Activated naive CD8-positive, alpha-beta T cell treated with anti-CD3 and anti-CD28 coated beads for 36 hours (primary cell): ENCODE measurements at places on chromosomes 11 and 22.

- no peak for DNase-seq
Observed at GRCh38 chr11:47646019-47646418, 3.7 kb upstream of the MTCH2 start.

GRCh38 chr11:29119707-29120618, 896.9 kb downstream of the KCNA4 start:
- no peak for DNase-seq

GRCh38 chr11:15851051-15851498, 505.3 kb downstream of the SOX6 start:
- no peak for DNase-seq

- DNase-seq = no peak
Observed at GRCh38 chr11:70210051-70210501, 7.0 kb downstream of the FADD start.

DNA sequence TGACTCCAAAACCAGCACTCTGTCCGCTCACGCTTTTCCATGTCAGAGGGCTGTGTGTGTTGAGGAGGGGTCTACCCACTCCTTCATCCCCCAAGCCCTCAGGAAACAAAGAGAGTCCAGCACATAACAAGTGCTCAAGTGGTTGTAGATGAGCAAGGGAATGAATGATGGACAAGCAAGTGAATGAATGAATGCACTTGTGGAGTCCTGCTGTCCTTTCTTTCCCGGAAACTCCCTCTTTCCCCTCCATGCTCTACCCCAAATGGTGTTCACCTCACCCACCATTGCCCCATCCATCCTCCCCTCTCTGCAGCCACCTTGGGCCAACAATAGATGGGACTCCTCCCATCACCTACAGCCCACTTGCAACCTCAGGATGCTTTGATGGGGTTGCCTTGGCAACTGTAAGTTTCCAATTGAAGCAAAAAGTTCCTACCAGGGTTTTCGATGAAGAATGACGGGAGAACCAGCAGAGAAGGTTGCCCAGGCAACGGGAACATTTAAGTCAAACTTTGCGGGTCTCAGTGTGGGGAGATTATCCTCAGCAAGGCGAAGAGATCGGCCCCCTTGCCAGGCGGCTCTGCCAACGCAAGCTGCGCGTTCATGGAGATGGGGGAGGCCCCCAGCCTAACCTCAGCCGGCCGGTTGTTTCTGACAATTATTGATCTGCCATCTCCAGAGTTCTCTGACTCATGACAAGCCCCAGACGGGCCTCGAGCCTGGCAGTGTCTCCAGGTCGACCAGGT, 51.1 kb downstream of the MCM5 start:
- DNase-seq = no peak

DNA sequence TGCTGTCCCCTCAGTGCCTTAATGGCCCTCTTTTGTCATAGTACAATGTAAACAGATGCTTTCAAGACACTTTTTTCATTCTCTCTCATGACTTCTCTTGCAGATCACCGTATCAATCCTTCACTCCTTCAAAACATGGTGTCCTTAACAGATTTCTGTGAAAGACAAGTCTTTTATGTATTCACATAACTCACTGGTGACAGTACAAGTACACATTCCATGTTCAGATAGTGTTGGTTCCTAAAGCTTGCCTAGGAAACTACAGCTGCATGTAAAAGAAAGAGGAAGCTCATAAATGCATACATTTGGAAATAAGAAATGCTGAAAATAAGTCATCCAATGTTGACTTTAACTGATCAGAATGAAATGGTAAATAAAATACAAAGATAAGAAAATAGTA, 5.0 kb upstream of the OR52E6 start:
- no peak for DNase-seq

GRCh38 chr22:19750507-19751490, 9.8 kb upstream of the TBX1 start:
- DNase-seq = no peak

GRCh38 chr11:84788220-84788619, 838.9 kb downstream of the DLG2 start:
- DNase-seq = no peak

GRCh38 chr11:9851366-9851765, 187.5 kb downstream of the SWAP70 start:
- no peak for DNase-seq

GRCh38 chr11:35373284-35373933, 45.9 kb downstream of the SLC1A2 start:
- no peak for DNase-seq

DNA sequence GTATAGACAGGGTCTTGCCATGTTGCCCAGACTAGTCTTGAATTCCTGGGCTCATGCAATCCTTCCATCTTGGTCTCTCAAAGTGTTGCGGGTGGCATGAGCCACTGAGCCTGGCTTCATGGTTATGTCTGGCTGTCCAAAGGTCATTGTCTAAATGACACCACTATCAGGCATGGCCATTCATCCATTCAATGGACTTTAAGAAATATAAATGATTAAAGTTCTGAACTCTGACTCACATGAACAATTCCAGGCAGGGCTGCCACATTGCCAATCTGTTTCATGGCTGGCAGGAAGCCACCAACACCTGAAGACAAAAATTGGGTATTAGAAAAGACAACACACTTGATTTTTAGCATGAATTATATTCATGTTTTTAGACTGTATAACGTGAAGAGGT, 4.1 kb downstream of the RTCB start:
- DNase-seq = no peak

DNA sequence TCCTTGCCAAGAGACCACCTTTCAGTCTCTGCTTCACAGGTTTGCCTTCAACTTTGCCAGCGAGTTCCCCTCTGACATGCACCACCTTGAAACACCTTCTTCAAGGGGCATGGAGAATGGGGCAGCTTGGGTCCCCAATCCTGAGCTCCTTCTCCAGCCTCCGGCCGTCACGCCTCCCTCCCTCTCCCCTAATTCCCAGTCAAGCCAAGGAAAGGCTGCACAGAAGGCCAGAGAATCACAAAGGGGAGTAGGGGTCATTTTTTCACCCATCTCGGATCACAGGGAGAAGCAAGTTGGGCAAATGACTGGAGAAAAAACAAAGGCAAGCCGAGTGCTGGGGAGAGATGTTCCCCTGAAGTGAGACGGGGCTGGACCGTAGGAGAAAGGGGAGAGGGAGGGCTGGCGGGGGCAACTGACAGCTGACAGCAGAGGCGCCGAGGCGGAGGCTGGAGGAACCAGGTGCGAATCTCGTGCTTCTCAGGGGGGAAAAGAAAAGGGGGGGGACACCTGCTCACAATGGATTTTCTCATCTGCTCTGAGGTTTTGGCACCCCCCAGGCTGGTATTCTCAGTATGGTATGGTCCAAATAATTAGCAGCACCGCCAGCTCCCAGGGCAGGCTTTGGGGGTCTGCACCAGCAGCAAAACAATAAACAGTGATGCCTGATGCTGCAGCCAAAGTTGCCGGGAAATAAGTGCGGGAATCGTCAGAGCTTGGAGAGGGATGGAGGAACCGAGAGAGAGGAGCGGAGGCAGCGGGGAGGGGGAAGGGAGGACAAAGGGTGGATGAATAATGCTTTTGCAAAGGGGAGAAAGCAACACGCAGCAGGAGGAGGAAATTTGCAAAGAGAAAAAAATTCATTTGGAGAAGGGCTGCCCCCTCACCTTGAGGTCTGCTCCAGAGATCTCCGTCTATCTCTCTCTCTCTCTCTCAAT, 644 bp downstream of the YPEL4 start:
- DNase-seq = no peak

DNA sequence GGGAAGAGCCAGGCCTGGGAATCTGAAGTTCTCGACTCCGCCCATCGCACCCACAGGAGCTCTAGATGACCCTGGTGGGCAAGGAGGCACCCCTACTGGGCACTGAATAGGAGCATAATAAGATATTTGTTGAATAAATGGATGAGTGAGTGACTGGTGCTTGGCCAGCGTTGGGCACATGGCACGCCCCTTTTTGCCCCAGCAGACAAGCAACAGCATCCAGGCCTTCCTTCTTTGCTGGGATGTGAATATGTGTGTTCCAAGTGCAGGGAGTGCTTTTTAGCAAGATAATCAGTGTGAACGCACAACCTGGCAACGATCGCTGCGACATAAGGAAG, 443 bp upstream of the CELF1 start:
- no peak for DNase-seq

- no peak for DNase-seq
Observed at GRCh38 chr11:58391879-58392278, 14.8 kb downstream of the OR5B3 start.

GRCh38 chr11:57566905-57567514, 462 bp downstream of the UBE2L6 start:
- DNase-seq = peak; percentile 45

DNA sequence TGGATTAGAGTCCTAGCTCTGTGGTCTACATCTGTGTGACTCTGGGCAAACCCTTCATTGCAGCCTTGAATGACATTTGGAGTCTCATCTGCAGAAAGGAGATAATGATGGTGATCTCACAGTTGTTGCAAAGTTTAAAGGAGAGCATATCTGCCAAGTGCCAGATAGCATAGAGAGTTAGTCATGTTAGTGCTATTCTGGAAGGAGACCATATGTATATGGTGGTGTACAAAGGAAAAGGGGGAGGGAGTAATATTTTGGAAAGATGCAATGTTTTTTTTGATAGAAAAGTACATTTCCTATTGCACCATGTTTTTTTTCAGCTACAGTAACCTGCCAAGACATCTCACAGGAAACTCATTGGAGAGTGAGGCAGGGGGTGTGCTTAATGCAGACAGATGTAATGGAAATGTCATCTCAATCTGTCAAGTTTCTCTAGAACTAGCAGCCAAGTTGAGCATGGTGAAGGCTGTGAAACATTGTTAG, 92.1 kb upstream of the NARS2 start:
- no peak for DNase-seq

GRCh38 chr22:50219800-50220602, 19.2 kb downstream of the SELENOO start:
- no peak for DNase-seq

DNA sequence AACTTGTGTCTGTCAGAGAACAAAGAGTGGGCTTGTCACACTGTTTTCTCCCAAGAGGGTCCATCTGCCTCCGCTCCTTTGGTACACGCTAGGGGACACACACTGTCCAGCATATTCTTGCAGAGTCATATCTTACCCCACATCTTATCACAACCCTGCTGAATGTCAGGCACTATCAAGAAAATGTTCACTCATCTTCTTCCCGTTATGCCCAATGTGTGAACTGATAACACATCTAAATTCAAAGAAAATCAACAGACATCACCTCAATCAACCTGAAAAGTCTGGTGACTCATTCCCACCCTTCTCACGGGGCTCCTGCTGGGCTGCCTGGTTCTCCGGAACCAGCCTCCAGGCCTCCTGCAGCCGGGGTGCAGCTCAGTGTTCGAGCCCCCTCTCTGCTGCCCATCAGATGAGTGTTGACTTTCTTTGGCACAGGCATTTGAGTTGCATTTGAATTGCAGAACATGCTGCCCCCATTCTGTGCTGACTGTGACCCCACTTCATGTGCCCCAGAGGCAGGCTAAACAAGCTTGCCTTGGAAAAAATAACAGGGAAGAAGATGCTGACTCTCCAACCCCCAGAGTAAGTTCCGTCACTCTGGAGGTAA, 19.4 kb downstream of the GRAP2 start:
- DNase-seq = peak; percentile 74

DNA sequence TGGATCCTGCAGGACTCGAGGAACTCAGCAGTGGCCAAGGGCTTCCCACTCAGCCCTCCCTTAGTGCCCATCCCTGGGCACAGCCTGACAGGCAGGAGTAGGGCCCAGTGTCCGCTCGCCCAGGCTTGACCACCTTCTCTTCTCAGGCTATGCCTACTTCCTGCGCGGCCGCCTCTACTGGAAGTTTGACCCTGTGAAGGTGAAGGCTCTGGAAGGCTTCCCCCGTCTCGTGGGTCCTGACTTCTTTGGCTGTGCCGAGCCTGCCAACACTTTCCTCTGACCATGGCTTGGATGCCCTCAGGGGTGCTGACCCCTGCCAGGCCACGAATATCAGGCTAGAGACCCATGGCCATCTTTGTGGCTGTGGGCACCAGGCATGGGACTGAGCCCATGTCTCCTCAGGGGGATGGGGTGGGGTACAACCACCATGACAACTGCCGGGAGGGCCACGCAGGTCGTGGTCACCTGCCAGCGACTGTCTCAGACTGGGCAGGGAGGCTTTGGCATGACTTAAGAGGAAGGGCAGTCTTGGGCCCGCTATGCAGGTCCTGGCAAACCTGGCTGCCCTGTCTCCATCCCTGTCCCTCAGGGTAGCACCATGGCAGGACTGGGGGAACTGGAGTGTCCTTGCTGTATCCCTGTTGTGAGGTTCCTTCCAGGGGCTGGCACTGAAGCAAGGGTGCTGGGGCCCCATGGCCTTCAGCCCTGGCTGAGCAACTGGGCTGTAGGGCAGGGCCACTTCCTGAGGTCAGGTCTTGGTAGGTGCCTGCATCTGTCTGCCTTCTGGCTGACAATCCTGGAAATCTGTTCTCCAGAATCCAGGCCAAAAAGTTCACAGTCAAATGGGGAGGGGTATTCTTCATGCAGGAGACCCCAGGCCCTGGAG, 3.3 kb upstream of the SMARCB1 start:
- no peak for DNase-seq

- no peak for DNase-seq
Observed at GRCh38 chr11:68872216-68873003, 30.7 kb upstream of the CPT1A start.

DNA sequence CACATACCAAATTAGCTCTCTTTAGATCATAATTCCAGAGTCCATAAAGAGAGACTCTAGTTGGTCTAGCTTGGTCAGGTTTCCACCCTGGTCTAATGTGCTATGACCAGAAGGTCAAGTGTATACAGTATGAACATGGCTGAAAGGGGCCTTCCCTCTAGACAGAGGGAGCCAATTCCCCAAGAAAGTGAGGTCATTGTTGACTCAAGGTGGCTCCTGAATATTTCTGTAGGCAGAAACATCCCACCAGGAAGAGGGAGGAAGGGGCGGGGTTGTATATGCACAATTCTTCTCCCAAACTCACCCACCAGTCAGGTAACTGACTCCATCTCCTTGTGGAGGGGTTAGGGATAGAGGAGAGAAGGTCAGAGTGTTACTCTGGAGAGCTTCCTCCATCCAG, 281.8 kb upstream of the PLET1 start:
- DNase-seq = no peak

DNA sequence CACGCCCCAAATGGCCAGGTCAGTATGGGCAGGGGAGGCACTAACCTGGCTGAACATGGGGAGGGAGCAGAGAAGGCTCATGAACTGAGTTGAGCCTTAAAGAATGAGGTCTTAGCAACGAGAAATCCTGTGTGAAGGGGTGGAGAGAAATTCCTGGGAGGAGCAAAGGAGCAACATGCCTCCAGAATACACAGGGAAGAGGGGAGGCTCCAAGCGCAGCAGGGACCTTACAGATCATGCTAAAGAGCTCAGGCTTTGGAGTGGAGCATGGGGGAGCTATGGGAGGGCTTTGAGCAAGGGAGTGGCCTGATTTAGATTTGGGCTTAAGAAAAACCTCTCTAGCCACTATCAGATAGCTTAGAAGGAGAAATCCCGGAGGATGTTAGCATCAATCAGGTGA, 88.1 kb downstream of the MN1 start:
- DNase-seq = no peak

GRCh38 chr11:67293090-67293489, 4.0 kb downstream of the ANKRD13D start:
- DNase-seq = no peak
